ENCODE measurements at places on chromosomes 5 and 9.

- DNase-seq = no peak
Measured at GRCh38 chr5:119274767-119275130, 81.1 kb upstream of the TNFAIP8 start.

GRCh38 chr9:76835571-76836283 is 70.2 kb downstream of the PRUNE2 start:
- DNase-seq = no peak

DNA sequence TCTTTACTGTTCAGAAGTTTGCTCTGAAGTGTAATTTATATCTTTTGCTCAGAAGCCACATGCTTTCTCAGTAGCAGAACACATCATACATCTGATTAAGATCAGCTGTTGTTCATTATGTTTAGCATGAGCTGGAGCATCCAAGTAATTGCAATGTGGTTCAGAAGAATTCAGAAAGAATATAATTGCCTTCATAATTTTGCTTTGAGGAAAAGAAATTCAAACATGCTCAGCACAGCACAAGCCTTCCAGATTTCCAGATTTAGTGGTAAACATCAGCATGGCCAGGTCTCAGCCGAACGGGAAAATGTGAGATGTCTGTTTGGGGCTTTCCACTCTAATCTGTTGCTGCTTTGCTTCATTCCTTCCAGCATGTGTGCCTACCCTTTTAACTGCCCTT is 65.9 kb downstream of the ITGA1 start:
- no peak for DNase-seq

DNA sequence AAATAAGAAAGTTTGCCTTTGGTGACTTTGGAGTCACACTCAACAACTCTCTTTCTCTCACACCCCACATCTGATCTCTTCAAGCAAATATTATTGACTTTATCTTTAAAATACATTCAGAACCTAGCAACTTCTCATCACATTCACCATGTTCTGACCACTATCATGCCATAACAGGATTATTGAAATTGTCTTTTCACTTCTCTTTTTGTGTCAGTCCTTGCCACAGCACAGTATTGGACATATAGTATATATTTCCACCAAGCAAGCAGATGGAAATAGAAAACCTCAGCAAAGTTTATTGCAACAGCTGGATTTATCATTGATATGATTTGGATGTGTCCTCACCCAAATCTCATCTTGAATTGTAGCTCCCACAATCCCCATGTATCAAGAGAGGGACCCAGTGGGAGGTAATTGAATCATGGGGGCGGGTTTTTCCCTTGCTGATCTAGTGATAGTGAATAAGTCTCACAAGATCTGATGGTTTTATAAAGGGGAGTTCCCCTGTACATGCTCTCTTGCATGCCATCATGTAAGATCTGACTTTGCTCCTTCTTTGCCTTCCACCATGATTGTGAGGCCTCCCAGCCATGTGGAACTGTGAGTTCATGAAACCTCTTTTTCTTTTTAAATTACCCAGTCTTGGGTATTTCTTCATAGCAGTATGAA is 26.9 kb upstream of the ITGA1 start:
- DNase-seq = no peak

DNA sequence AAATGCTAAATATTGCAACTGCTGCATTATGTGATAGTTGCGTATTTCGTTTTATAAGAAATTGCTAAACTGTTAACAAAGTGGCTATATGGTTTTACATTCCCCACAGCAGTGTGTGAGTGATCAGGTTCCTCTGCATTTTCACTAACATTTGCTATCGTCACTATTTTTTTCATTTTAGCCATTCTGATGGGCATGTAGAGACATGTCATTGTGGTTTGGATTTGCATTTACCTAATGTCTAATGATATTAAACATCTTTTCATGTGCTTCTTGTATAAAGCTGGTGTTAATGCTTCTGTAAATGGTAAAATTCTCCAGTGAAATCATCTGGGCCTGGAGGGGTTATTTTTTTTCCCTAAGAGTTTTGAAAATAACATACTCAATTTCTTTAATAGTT is 61.6 kb downstream of the ERCC6L2 start:
- DNase-seq = no peak

DNA sequence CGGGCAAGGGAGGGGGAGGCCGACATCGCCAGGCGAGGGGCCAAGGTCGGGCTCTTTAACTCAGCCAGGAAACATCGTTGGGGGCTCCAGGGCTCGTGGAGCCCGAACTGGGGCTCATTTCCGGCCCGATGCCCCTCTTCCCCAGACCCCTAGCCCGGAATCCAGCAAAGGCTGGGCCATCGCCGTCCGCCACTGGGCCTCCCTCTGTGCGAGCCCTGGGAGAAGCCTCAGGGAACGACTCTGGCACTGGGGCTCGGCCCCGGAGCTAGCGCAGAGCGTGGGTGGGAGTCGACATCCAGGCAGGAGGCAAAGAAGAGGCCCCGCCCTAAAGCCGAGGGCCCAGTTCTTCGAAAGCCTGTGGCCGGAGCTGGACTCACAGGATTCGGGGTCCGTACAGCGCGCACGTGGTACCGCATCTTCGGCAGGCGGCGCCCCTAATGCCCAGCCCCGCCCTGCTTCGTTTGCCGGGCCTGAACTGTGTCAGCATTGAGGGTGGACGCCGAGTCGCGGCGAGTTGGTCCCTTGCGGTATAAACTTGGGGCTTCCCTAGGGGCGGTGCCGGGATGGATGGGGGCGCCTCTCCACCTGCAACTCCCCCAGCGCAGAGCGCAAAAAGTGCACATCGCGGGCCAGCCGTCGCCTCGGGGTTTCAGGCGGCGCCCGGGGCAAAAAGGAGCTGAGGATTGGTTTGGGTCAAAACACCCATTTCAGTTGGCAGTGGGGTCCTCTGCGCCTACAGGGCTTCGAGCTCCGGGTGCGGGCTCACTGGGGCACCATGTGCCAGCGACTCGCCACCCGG is 3.6 kb upstream of the PAX5 start:
- DNase-seq = no peak

DNA sequence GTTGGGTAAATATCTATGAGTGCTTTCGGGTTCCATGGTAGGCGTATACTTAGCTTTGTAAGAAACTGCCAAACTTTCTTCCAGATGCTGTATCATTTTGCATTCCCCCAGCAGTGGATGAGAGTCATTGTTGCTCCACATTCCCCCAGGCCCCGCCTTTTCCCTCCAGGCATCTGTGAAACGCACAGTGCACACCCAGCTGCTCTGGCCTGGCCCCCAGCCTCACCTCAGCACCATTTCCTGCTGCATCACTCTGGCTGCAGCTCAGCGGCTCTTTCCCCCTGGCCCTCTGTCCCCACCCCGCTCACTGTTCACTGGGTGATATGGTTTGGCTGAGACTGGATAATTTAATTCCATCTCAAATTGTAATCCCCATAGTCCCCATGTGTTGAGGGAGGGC is 76.6 kb upstream of the SPTLC1 start:
- no peak for DNase-seq

DNA sequence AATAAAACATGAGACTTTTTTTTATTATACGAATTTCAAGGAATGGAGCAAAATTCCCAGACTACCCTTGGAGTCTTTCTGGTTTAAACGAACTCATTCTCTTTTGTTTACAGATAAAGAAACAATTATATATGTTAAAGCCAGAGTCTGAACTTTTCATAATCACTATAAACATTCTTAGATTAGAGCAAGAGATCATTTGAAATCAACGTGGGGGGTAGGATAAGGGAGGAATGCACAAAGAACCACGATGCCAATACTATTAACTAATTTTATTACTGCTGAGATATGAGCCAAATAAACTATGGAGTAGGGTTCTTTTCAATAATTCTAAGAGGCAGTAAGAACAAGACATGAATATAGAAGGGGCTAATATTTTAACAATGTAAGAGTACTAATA is 148.0 kb upstream of the FREM1 start:
- DNase-seq = no peak

DNA sequence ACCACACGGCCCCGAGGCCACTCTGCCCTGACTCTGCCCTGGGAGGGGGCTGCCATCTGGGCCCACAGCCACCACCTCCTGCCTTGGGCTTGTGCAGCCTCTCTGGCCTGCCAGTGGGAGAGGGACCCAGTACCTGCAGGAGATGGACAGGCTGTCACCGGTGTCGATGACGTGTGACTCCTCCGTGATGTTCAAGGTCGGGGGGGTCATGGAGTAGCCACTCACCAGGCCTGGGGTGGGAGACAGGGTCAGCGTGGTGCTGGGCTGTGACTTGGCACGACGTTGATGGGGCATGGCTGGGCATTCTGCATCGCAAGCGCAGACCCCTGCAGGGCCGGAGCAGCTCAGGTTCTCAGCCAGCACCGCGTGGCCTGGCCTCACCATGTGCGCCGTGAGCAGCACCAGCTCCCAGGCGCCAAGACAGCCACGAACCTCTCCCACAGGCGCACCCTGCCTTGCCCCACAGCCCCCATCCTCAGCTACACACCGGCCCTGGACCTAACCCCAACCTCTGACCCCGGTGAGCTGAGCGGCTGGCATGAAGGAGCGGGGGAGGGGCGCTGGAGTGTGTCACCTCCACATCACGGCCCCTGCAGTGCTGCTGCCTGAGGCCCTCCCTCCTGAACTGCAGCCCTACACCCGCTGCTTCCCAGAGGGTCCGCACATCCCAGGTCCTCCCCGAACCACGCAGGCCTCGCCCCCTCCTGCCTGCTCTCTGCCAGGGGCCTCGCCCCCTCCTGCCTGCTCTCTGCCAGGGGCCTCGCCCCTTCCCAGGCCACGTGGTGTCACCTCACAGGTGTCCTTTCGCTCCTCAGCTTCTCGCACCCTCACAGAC is 17.6 kb downstream of the FLT4 start:
- no peak for DNase-seq

GRCh38 chr9:122546196-122546595 is 6.7 kb upstream of the OR1N2 start:
- no peak for DNase-seq

DNA sequence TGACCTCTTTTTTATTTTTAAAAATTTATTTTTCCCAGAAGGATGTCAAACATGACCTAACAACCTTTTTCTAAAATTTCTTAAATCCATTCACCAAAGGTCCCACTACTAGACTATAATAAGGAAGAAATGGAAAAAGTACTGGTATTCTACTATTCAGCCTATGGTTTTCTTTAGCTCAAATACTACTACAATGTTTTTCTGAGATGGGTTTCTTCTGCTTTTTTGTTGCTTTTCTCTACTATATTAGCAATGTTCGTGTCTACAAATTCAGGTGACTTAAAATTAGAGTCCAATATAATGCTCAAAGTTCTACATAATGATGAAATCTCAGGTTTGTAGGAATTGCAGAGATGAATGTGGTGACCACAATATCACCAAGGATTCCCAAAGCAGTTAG is 7.9 kb downstream of the ERP44 start:
- no peak for DNase-seq

DNA sequence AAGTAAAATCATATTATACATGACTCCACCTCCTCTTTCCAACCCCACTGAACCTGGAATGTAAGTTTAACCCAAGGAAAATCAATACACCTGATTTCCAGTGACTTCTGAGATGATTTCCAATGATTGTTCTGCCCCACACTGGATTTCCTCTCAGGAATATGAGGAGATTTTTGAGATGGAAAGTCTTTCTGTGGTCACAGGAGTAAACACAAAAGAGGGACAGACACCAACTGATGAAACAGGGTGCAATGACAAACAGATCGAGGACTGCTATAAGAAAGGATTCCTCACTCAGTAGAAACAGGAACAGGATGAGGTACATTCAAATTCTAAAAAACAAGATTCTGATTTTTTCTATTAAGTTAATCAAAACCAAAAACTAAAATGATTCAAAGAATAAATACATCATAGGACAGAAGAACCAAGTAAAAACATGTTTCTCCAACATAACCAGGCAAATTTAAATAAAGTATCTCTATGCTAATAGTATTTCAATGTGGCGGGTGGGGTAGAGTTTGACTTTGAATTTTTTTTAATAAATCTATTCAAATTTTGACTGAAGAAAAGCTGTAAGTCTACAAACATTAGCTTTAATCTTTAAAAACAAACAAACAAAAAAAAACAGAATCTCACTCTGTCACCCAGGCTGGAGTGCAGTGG is 42.1 kb downstream of the DTWD2 start:
- DNase-seq = no peak

DNA sequence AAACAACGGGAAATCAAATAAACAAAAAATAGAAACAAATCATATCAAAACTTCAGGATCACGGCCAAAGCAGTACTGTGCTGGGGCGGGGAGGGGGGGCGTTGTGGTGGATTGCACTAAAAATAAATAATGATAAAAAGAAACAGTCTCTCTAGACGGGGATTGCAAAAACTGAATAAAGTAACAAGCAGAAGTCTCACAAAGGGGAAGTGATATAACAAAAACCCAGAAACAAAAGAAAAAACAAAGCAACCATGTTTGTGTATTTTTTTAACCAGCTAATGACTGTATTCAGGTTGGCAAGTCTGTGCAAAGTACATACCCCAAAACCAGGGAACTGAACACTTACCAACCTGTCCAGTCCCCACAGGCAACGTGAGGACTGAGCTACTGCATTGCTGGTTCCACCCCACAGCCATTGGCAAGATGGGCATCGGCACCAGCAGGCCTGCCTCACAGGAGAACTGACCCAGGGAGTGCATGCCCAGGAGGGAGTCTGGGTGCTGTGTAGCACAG is 24.1 kb downstream of the BICD2 start:
- peak; percentile 59 for DNase-seq

DNA sequence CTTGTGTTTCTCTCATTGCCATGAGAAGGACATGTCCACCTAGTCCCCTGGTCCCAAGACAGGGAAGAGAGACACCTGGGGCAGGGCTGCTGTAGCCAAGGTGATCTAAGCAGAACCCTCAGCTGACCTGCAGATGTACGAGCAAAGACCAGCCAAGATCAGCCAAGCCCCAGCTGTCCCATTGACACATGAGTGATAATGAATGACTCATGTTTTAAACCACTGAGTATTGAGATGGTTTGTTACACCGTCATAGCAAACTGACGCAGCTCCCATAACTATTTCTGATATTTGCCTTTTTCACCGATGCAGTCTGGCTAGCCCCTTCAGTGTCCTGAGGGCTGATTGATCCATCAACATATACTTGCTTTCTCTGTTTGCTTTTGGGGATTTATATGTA is 6.7 kb downstream of the OR1K1 start:
- no peak for DNase-seq

GRCh38 chr5:3854188-3854821 is 258.7 kb downstream of the IRX1 start:
- no peak for DNase-seq

- no peak for DNase-seq
Measured at GRCh38 chr9:130667120-130667435, 2.7 kb downstream of the PRDM12 start.

DNA sequence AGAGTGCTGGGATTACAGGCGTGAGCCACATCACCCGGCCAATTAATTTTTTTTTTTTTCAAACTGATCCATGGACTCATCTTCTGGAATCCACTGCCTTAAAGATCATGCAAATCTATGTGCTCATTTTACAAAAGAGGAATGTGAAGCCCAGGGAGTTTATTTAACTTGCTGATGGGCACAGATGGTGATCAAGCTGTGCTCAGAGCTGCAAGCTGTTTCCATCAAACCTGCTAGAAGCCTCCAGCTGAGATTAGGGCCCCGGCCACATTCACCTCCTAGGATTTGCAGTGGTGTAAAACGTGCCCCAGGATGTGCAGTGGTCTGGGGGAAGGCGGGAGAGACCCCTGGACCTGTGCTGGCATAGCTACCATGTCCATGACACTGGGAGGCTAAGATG is 56.1 kb upstream of the TUT7 start:
- no peak for DNase-seq

Measured in coronary artery (tissue), 2 donors.